ENCODE measurements at places on chromosomes 3 and 15.

DNA sequence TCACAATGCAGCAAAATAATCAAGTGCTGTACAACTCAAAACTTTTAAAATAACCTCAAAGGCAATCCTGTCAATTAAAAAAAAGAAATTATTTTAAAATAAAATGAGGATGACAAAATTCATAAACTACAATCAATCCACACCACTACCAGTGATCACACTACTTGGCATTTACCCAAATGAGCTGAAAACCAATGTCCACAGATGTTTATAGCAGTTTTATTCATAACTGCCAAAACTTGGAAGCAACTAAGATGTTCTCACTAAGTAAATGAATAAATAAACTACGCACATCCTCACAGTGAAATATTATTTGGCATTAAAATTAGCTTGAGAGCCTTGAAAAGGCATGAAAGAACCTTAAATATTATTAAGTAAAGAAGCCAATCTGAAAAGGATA is 121.3 kb downstream of the STAG1 start:
- no peak for DNase-seq

- DNase-seq = no peak
Measured at GRCh38 chr3:59486520-59486919, 436.7 kb upstream of the CFAP20DC start.

GRCh38 chr3:140972833-140973232 is 31.2 kb downstream of the SLC25A36 start:
- DNase-seq = no peak

- DNase-seq = no peak
Measured at GRCh38 chr3:61531528-61531927, 29.8 kb upstream of the PTPRG start.

GRCh38 chr3:109985943-109986555 is 648.7 kb upstream of the DPPA4 start:
- no peak for DNase-seq

DNA sequence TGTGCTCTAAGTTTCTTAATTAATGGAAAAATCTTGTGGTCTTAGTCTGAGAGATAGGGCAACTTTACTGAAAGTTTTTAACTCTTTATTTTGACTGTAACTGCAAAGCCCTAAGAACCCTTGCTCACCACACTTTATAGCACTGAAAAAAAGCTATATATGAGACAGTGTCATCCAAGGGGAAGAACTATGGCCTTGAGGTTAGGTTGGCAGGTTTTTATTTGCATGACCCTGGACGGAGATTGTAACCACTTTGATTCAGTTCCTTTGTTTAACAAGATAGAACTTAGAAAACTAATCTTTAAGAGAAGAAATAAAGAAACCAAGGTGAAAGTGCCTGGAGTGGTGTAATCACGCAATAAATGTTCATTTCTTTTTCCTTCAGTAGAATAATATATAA is 30.6 kb upstream of the LYSMD4 start:
- DNase-seq = no peak

DNA sequence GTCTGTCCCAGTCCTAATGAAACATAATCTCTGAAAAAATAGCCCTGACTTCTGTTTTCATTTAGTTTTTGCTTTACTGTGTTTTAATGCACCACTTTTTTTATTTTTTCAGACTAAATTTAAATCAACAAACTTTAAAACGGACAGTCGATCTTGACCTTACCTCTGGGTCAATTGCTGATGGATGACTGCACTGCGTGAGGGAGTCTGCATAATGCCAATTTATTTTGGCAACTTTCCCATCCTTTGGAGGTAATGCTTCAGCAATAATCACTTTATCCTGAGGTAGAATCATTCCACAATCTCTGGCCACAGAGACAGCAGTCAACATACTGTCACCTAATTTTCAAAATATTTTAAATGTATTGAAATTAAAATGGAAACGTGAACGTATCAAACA is 32.5 kb upstream of the GP5 start:
- DNase-seq = no peak

- DNase-seq = no peak
Measured at GRCh38 chr3:55157731-55158130, 229.9 kb upstream of the LRTM1 start.

- DNase-seq = no peak
Measured at GRCh38 chr3:109923431-109923830, 586.1 kb upstream of the DPPA4 start.

DNA sequence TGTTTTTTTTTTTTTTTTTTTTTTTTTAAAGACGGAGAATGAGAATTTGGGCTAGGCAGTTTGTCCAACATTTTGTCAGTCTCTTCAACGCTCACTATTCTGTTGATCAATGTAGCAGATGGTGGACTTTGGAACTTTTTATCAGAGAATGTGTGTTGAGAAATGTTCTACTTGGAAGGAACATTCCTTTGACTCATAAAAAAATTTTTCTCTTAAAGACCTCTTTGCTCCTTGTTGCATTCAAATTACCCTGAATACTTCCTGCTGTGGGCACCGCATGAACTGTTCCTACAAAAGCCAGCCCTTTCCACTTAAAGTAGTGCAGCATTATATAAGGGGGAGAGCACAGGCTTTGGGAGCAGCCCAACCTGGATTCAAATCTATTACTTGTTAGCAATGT is 182.9 kb downstream of the AKAP13 start:
- no peak for DNase-seq

DNA sequence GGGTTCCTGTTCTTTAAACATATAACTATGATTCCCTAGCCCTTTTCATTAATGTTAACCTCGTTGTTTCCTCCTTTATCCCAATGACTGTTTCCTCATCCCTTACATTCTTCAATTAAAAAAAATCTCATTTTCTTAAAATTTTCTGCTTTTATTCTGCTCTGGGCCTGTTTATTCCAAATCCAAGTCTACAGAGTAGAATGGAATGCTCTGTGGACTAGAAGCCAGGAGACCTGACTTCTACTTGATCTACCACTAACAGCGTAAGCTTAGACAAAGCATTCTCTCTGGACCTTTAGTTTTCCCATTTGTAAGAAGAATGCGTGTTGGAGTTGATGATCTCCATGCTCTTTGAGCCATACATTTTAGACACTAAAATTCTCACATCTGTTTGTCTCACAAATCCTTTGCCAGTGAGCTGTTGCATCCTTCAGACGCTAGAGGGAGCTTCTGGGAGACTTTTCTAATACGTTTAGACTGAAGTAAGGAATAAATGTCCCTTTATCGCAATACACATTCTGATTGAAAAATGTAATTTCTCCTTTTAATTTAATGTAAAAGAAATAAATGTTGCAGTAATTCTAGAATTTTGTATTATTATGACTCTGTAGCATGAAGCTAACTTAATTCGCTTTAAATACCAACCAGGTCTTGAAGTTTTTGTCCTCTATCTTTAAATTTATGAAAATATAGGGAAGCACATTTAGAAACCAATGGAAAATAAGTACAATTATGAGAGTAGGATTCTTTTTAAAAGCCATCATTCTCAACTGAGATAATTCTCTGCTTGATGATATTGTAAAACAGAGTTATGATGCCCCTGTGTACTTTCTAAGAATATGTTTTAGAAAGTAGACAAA is 21.7 kb upstream of the GMNC start:
- no peak for DNase-seq

- DNase-seq = no peak
Measured at GRCh38 chr3:52225452-52226228, at the start of gene TLR9. Gene TLR9 (minus strand): TSS chr3:52225645. CDS start chr3:52225529, 116 bp downstream.

- no peak for DNase-seq
Measured at GRCh38 chr3:142501004-142501926, 53.4 kb upstream of the XRN1 start.

DNA sequence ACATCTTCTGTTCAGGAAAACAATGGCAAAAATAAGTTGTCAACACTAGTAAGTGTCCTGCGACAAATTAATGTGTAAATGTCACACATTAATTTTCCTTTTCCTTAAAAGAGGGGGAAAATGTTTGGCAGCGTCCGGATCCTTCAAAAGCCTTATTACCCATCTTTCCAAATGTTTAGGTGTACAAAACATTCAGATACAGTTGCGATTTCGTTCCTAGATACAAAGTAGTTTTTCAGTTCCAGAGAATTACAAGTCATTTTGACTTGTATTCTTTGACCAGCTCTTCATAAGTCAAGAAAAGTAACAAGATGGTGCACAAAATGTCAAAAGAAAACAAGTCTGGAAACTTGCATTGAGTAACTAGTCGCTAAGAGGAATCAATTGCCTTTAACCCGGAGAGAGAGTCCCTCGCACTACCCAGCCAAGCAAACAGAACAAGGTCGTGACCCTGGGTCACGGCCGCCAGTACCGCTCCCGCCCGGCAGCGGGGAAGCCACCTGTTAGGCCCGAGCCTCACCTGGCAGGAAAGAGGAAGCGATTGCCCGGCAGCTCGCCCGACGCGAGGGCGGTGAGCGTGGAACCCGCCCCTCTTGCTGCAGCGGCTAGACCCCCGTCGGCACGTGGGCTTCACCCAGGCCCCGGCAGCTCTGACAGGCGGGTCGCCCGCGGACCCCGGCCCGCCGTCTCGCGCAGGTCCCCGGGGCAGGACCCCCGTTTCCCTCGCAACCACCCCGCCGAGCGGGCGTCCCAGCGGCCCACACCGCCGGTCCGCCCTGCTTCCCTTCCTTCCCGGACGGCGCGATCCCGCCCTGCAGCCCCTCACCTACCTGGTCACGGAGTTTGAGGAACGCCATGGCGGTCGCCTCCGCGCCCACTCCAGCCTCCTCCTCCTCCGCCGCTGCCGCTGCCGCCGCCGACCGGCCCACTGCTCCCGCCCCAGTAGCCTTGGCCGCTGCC is 61.0 kb upstream of the ANKRD28 start:
- peak; percentile 16 for DNase-seq

DNA sequence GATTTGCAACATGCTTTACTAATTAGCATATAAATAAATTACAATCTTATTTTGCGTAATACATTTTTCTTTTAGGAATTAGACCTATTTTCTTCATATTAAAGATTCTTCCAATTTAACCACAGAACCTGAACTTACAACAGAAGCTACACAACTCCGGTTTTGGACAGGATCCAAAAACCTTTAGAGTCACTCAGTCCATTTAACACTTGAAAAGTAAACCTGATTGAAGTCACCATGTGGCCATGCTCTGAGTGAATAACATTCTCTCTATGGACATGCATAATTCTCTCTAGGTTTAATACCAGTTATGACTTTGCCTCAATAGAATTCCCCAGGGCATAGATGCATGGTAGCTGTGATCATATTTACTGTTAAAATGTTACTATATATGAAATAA is 751.0 kb downstream of the VGLL3 start:
- no peak for DNase-seq

DNA sequence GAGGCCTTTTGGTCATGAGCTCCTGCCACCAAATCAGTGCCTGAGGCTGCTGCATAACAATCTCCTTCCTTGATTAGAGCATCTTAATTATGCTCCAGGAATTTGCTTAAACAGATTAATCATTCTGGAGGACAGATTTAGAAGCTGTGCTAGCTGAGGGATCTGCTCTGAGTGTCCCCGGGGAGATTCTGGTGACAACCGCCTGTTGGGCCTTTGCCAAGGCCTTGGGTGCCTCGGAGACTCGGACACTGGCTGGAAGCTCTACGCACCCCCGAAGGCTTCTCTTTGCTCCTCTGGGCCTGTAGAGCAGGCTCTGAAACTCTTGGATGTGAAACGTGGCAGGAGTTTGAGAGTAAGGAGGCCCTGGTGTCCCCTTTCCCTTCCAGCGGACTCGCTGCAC is 264.1 kb downstream of the CD47 start:
- no peak for DNase-seq

All from stimulated activated CD8-positive, alpha-beta memory T cell treated with anti-CD3 and anti-CD28 coated beads, Interleukin-4, amount 100 ng/mL, for 4 hours (primary cell).